Fibroblast of the conjunctiva (primary cell): ENCODE measurements at places on chromosomes 3 and 15.
A peak's percentile ranks its signal among the peaks of the same experiment; 100 is the strongest.

GRCh38 chr15:71386448-71387236, 271.4 kb downstream of the THSD4 start:
- DNase-seq = no peak

DNA sequence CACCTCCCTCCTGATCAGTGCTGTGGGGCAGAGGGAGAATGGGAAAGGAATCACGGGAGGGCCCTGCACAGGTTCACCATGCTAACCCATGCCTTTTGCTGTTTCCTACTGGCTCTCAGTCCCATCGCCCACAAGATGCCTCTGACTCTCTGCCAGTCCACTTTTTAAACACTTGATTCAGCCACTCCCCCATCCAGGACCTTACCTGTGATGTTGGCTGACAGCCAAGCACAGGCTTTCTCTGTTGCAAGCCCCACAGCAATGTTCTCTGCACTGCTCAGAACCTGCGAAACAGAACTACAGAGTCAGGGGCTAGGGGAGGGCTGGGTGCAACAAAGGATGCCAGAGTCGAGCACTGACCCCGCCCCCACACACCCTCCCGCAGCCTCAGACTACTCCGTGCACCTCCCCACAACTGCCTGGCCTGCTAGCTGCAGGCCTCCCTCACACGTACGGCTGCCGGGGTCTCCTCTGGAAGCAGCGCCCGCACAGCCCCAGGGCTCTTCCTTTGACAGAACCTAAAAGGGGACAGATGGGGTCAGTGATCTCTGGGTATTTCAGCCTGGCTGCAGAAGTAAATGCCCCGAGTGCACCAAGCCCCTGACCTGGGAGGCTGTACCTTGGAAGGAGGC, 9.1 kb downstream of the CDAN1 start:
- no peak for DNase-seq

DNA sequence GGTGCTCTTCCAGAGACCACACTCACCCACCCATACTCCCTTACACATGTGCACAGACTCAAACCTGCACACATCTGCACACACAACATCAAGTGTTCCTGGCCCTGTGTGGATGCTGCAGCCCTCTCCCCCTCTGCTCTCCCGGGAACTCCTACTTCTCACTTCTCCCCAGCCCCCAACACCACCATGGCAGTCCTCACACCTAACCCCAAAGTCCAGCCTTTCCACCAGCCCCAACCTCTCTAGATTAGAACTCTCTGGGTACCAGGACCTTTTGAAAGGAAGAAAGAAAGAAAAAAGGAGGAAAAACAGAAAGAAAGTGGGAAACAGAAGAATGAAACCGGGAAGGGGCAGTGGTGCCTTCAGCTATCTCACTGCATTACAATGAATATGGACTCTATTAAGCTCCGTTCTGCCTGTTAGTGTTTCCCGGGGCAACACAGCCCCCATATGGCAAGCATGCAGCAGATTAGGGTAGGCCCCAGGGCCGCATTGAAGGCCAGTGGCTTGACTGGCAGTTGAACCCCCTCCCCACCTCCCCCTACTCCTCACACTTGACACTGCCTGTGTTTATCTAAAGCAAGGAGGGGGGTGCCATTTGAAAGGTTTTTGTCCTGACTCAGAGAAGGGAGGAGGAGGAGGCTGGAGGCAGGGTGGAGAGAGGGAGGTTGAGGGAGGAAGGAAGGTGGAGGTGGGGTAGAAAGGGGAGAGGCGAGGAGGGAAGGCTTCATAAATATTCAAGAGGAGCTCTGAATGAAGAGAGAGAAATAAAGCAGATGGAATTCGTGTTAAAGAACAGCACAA, 30.1 kb downstream of the BOC start:
- no peak for DNase-seq

DNA sequence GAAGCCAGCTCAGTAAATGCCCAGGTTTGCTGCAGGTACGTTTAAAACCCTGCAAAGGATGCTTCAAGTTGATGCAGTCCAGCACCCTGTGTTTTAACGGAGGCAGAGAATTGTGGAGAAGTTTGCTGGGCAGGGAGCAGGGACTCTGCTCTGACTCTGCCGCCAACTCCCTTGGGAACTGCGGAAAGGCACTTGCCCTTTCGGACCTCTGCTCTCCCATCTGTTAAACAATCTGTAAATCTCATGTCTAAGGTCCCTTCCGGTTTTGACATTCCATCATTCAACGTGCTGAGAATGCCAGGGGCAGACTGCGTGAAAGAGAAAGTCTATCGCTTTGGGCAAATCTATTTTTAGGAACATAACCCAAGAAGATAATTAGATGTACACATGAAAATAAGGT, 184.5 kb downstream of the OPA1 start:
- DNase-seq = no peak

DNA sequence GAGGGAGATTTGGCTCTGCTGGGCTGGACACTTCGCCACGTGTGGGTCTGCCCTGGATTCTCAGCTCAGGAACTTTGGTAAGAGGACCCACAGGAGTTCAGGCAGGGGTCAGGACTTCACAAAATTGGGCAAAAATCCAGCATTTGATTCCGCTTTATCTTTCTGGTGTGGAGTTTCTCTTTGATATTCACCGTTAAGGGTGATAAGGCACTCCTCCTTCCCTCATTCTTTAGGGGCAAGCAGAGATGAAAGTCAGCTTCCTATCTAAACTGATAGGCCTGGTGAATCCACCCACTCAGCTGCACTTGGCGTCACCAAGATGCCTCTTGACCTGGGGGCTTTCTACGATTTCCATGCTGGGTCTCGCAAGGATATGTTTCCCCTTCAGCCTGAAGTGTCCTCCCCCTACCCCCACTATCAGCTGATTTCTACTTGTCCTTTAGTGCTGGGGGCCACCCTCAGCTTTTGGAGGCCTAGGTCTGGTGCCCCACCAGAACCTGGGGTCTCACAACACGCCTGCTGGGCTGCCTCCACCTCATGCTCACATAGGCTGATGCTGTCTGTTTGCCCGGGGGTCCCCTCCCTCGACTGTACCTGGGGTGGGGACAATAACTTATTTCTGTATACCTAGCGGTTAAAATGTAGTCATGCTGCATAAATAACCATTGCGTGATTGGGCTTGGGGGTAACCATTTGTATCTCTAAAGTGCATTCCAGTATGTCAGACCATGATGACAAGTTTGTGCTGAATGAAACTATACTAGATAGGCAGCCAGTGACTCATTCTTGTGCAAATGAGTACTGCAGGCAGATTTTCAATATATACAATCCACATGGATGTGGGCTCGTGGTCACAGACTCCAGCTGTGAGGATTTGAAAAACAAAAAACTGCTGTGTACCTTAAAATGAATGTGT, 248.3 kb downstream of the ADAMTS17 start:
- DNase-seq = no peak

DNA sequence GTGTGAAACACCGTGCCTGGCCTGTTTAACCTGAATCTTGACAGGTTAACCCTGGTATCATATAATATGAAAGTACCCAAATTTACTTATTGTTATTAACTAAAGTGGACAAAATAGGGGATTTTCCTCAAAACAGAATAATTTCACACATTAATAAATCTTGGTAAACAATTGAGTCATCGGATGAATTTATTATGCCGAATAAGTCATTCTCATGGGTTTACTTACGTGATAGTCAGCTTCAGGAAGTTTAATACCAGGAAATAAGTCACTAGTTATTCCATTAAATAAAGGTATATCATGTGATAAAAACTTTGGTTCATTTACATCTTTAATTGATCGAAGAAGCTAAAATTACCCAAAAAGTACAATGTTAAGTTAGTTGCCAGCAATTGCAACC, 99.7 kb downstream of the DNAH12 start:
- DNase-seq = no peak

DNA sequence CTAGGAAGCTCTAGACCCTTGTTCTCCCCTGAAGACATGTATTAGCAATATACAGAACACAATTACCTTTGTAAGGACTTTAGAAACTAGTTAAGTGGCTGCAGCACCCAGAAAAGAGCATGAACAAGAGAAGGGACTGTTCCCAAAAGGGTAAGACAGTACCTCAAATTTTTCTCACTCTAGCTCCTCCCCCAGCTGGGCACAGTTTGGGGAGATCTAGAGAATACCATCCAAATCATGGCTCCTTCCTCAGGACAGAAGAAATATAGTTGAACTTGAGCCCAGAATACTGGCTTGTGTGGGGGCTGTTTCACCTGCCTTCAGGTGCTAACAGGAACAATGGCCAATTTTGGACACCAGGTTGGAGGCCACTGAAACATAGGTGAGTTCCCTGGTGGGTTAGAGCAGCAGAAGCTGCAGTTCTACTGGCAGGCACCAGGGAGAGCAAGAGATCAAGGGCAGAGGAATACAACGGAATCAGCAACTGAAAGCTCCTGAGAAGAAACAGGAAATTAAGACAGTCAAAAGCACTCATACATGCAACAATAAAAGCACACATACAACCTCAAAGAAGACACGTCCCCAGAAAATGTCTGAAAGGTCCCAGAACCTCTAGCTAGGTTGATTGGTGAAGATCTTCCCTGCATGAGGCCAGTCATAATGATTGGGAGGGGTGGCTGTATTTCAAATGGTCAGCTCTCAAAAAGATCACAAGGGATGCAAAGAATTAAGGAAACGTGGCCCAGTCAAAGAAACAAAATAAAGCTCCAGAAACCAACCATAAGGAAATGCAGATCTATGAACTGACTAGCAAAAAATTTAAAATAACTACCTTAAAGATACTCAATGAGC, 104.9 kb upstream of the ASB14 start:
- peak; percentile 34 for DNase-seq

DNA sequence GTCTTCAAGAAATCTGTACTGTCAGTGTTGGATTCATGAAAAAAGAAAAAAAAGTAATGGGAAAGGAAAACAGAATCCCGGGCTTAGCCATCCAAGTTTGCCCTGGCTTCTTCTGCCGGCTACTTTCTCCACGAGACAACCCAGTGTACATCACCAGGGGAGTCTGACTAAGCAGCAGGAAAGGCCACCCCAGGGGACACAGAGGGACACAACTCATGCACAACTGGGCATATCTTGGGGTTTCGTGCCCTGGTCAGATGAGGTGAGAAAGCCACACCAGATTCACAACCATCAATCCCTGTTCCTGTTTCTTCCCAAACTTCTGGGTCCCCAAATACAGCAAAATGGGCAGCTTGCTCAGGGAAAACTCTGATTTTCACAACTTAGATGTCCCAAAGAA, 33.2 kb downstream of the ADAMTS17 start:
- no peak for DNase-seq

DNA sequence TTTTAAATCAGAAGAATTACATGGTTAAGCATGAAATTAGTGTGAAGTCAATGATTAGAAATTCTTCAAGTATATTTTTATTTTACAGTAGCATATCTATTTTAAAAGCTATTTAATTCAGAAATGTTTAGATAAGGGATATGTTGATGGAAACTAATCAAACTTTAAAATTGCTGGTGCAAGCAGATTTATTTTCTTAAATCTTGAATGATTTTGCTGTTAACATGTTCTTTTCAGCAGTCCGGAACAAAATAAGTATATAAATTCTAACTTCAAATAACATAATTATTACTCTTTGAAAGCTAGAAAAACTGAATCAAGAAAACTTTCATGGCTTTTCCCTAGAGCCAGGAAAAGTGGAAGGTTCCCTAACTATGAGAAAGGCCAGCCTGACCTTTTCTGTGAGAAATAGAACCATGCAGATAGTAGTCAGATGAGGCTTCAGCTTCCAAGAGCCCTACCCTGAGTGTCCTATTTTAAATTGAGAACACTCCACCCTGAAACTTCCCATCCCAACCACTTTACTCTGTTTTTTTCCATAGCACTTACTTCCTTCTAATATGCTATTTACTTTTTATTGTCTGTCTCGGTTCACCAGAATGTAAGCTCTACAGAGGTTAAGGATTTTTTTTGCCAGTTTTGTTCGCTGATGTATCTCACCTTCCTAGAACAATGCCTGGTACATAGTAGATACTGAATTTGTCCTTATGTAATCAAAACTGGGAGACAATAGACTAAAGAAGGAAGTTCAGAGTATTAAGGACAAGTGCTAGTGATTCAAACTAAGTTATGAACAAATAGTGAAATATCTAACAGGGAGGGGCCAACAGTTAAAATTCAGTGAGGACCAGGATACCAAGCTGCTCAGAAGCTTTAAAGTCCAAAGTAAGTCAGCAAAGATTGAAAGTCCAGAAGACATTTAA, 66.8 kb downstream of the CD200R1L start:
- no peak for DNase-seq

GRCh38 chr3:126908752-126909275, 74.1 kb upstream of the PLXNA1 start:
- no peak for DNase-seq

DNA sequence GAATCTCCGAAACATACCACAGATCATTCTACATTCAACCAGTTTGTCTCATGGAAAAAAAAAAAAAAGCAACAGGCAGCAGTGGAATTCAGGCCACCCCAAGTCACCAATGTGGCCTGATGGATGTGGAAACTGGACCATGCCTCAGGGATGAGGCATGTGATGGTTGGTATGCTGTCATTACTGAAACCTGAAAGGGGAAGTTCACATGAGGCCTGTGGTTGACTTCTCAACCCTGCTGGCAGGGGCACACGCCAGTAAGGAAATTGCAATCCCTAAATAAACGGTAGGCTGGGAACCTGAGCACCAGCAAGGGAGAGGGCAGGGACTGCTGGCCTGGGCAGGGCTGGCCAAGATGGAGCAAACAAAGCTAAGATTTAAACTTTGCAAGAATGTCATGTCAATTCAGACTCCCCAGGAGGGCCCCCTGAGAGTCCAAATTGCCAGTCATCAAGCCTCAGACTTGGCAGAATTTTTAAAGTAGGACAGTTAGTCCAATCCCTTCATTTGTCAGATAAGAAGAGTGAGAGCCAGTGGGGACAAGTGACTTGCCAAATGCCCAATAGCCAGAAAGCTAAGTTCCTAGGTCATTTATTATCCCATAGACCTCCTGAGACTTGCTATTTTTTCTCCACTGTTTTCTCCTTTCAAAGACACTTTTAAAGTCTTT, 310.4 kb downstream of the ERC2 start:
- DNase-seq = no peak

DNA sequence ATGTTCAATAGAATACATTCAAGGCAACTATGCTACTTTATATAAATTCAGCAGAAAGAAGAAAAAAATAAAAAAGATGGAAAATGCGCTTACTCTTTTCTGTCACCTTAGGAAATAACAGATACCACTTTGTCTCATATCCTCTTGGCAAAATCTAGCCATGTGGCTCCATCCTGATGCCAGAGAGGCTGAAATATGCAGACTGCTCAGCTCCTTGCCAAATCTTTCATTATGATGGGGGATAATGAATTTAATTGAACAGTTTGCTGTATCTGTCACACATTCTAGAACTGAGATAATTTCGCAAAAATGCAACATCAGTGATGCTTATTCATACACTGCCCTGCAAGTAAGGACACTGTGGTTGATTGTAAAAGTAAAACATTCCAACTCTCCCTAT, 1081.5 kb downstream of the PLOD2 start:
- DNase-seq = no peak
